Activated naive CD4-positive, alpha-beta T cell treated with anti-CD3 and anti-CD28 coated beads, Interleukin-2, amount 50 U/mL, for 16 hours (primary cell): ENCODE measurements at places on chromosomes 6 and 20.
A peak's percentile ranks its signal among the peaks of the same experiment; 100 is the strongest.

- no peak for DNase-seq
These were observed 42.5 kb downstream of the CPXM1 start for GRCh38 chr20:2757969-2758368.

DNA sequence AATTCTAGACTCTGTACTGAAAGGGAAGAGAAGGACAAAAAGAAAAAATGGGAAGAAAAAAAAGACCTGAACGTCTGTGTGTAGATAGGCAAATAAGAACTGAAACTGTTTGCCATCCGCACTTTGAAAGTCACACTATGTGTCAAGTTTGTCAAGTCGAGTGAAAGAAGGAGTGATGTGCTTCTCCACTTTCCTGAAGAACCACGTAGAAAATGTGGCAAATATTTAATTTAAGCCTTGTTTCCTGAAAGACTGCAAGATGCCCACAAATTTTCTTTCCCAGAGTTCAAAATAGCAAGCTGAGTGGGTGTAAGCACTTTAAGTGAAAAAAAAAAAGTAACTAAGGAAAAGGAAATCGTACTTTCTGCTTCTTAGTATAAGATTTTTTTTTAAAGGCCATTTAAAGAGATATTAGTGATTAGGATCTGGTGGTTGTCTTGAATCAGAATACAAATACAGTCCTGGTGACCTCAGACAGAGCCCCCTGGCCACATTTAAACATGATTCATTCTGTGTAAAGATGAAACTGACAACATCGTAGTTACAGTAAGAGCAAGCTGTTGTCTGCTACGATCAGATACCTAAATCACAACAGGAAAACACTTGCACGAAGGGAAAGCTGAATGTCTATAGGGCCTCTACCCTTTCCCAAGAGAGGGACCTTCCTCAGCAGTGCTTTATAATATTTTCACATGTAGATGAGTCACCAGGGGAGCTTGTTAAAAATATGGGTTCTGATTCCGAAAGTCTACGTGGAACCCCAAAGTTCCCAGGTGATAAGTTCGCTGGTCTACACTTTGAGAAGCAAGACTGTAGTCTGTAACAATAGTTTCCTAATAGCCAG, 102.3 kb downstream of the HIVEP2 start:
- DNase-seq, result peak; percentile 54

GRCh38 chr6:149268768-149269167, 48.7 kb upstream of the TAB2 start:
- no peak for DNase-seq

- DNase-seq, result no peak
These were observed 415.8 kb downstream of the PREX1 start for GRCh38 chr20:48411919-48412522.

DNA sequence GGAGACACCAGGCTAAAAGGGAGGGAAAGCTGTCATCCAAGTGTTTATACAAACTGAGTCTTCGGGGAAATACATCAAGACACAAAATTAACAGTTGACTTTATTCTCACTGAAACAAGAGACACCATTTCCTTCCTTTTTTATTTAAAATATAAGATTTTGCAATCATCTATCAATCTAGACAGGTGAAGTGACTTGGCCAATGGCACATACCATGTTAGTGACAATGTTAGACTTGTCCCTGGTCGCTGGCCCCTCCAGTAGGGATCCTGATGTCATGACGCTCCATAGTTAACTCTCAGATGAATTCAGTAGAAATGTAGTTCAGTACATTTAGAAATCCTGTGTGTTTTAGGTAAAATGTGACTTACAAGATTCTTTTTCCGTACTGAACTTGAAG, 2.9 kb downstream of the SASH1 start:
- DNase-seq, result no peak

DNA sequence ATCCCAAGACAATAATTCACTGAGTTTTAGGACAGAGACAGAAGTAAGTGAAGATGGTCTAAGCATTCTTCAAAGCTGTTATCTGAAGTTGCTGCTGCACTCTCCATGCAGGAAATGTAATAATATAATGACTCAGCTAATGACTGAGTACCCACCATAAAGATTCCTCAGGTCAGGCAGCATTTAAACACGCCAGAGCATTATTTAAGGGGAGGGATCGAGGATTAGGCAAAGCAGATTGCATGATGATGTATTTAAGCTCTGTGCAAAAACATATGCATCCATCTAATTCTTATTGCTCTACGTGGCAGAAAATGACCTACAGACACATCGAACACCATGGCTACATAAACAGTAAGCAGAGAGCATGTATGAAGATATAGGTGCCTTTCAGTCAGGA, 216.4 kb downstream of the UNC5CL start:
- DNase-seq, result no peak

DNA sequence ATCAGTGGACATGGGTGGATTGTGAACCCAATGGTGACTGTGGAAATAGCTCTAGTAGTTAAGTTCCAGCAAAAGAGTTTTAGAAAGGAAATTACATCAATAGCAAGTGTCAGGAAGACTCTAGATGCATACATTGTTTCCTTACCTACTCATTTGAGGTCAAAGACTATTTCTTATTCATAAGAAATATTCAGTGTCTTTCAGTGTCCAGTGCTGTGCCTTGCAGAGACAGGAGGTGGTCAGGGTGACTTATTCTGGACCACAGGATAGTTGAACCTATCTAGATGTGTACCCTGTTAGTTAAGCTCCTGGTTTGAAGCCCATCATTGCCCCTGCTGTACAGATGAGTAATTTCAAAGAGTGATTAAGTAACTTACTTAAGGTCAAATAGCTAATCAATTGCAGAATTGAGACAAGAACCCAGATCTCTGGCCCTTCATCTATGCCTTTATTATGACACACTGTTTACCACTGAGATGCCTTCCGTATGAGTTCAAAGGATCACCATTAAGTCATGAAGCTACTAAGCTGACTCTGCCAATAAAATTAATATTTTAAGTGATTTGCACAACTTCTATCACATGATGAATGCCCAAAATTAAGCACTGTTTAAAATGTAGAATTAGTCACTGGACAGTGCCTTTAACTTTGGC, 136.1 kb downstream of the PDSS2 start:
- no peak for DNase-seq
